ENCODE measurements at places on chromosomes 6 and 20.

DNA sequence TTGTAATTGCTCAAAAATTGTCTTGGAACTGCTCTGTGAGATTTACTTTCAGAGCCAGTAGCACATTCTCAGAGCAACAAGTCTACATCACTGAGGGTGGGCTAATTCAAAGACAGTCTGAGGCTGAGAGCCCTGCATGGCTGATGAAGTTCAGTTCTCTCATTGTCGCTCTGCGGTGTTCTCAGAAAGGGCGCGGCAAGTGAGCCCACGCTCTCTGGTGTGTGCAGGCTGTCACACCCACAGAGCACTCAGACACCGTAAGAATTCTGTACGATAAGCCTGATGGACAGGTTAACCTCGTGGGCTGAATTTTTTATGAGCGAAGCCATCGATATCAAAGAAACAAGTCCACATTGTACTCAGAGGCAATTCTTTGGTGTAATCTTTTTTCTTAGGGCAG, 557.8 kb downstream of the HACE1 start:
- DNase-seq, result no peak

DNA sequence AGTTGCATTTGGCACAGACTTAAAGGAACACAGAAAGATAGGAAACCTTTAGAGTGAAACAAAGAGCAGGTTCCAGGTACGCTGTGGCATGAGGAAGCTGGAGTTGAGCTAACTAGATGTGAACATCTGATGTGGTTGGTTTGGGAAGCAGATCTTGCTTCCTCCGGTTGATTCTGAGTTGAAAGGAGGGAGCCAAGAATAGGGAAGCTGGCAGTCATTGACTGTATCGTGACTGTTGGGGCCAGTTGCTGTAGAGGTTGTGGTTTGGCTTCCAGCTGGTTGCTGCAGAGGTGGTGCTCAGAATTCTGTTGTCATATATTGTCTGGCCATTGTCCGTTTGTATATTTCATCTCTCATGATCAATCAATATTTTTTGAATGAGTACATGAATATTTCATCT, 325.9 kb downstream of the PLCB1 start:
- no peak for DNase-seq

- DNase-seq, result no peak
Measured at GRCh38 chr6:44010411-44011349, 116.6 kb downstream of the MRPL14 start.

DNA sequence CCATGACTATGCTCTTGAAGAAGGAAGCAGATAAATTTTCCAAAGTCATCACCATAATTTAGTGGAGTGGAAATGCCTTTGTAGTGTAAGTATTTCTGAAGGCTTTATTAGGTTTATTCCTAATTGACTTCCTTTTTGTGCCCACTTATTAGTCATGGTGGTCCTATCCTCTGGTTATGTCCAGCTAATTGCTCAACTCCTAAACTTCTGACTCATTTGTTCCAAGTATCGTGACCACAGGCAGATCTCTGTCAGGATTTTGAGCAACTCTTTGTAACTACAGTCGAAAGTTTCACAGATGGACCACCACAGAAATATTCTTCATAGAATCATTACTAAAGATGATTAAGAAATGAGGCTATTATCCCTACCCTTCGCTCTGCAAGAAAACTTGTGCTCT, 315.6 kb upstream of the PTCHD4 start:
- no peak for DNase-seq

GRCh38 chr6:166075186-166075585, 92.5 kb downstream of the TBXT start:
- no peak for DNase-seq

- no peak for DNase-seq
Measured at GRCh38 chr6:151765444-151765886, 42.0 kb upstream of the ESR1 start.

DNA sequence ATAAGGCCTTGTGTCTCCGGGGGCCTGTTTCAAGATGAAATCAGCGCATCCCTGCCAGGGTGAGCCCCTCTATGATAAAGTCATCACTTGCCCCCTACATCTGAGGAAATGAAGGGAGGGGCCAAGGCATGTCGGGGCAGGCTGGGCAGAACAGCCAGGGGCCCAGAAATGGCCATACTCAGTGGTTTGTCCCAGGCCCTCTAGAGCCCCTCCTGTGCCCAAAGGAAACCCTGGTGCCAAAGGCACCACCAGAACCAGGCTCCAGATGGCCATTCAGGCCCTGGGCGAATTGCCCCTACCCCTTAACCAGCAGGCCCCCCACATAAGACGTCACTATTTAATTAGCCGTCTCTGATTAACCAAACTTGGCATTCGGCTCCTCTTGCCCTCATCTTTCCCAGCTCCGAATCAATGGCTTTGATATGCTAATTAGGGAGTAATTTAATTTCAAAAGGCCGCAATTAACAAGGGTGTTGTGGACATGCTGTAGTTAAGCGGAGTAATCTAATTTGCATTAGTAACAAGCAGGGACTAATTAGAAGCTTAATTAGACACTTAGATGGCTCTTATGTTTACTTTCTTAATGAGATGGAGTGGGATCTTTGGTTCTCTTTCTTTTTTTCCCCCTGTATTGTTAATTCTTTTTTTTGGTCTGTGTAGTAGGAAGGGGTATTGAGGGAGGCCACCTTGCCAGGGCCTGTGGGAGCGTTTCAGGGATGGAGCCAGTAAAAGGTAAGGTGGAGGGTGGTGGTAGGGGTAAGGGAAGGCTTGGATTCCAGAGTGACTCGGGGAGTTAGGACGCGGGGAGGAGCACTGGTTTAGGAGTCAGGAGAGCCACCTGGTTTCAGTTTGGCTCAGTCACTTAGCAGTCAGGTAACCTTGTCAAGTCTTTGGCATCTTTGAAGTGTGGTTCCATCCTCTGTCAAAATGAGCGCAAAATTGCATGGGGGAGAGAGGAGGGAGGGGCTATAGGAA, 9.4 kb downstream of the FOXP4 start:
- DNase-seq, result no peak

DNA sequence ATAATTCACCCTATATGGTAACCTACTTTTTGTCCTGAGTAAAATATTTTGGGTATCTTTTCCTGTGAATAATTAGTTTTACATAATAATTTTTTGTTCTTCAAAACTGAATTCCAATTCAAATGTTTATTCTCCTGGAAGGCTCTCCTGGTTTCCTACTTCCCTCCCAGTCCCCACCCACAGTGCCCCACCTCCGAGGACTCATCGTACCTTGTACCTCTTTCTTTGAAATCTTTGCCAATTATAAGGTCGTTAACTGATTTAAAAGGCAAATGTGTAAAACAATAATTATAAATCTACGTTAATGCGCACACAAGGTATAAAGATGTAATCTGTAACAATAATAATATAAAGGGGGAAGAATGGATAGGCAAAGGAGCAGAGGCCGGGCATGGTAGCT, 40.5 kb upstream of the VEGFA start:
- DNase-seq, result no peak

- no peak for DNase-seq
Measured at GRCh38 chr20:38212806-38213606, 47.5 kb downstream of the KIAA1755 start.

DNA sequence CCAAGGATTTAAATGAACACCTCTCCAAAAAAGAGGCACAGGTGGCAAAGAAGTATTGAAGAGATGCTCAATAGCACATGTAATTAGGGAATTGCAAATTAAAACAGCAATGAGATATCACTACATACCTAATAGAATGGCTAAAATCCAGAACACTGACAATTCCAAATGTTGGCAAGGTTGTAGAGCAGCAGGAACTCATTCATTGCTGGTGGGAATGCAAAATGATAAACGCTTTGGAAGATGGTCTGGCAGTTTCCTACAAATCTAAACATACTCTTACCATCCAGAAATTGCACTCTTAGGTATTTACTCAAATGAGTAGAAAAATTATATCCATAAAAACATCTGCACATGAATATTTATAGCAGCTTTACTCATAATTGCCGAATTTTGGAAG, 17.0 kb downstream of the CD93 start:
- DNase-seq, result no peak

DNA sequence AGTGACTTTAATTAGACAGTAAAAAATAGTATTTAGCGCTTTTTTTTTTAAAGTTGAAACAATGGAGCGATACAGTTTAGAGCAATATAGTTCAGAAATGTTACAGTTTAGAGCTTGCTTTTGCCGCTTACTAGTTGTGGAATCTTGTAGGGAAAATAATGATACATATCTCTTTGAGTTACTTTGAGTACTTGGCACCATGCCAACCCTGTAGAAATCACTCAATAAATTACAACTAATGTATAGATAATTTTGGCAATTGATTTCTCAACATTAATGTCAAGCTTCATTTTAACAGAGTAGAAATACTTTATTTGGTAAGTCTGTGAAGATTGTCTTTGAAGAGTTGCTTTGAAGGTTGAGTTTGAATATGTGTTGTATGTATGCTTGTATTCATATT, 27.4 kb downstream of the CDC40 start:
- no peak for DNase-seq

DNA sequence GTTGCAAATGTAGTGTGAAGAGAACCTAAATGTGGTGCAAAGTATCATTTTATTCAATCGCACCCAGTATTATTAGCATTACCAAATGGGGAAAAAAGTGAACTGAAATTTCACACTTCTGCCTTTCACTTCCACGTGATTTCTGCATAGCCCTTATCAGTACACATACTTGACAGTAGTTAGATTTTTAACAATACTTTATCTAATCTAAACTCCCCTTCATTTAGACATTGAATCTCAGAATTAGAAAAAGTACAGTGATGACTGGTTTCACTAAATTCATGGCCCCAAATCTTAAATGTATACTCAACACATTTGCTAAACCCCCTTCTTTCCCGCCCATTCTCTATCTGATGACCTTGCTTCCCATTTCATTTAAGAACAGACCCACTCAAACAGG, 14.3 kb downstream of the STX7 start:
- no peak for DNase-seq

DNA sequence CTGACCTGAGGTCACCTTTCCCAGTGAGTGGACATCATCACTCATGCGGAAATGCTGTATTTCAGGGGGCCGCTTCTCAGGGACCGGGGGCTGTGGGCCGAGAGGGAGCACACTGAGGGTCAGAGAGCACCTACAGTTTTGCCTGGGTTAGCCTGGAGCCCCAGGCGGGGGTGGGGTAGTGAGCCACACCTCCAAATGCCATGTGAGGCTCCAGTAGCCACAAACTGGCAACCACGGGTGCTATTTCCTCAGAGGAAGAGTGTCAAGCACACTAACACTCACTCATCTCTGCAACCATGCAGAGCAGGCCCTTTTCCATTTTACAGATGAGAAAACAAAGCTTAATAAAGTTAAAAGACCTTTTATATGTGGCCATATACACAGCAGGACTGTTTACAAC, 4.7 kb downstream of the EHMT2 start:
- no peak for DNase-seq

GRCh38 chr6:51337277-51337676, 518.6 kb downstream of the TFAP2B start:
- no peak for DNase-seq

GRCh38 chr6:130359736-130360135, 6.1 kb upstream of the TMEM200A start:
- DNase-seq, result no peak

DNA sequence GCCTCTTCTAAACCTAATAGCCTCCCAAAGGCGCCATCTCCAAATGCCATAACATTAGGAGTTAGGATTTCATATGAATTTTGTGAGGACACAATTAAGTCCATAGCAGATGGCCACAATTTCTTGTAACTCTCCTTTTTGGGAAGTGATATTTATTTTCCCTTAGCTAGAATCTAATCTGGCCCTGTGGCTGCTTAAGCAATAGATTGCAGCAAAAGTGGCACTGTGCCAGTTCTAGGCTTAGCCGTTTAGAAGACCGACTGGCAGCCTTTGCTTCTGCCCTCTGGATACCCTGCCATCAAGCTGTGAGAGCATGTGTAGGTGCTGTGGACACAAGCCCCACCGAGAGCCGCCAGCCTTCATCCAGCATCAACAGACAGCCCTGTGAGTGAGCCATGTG, 15.9 kb upstream of the ADGB start:
- DNase-seq, result no peak

DNA sequence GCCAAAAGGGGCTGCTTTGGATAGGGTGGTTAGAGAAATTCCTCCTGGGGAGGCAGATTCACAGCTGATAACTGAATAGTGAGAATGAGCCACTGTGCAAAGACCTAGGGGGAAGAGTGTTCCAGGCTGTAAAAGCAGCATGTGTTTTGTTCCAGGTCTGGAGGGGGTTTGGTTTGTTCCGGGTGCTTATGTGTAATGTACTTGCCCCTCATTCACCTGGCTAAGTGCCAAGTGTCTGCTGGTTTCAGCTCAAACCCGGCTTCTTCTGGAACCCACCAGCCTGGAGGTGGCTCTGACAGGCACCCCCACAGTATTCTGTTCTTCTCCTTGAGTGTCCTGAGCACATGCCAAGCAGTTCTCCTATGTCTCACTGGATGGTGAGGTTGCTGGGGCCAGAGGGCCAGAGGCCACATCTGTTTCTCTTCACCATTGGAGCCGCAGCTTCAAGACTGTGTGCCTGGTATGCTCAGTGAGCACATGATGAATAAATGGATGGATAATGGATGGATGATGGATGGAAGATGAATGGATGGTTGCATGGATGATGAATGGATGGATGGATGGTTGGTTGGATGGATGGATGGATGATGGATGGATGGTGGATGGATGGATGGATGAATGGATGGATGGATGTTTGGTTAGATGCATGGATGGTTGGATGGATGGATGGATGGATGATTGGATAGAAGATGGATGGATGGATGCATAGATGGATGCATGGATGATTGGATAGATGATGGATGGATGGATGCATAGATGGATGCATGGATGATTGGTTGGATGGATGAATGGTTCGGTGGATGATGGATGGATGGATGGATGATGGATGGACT, 227.6 kb downstream of the BMP7 start:
- no peak for DNase-seq

DNA sequence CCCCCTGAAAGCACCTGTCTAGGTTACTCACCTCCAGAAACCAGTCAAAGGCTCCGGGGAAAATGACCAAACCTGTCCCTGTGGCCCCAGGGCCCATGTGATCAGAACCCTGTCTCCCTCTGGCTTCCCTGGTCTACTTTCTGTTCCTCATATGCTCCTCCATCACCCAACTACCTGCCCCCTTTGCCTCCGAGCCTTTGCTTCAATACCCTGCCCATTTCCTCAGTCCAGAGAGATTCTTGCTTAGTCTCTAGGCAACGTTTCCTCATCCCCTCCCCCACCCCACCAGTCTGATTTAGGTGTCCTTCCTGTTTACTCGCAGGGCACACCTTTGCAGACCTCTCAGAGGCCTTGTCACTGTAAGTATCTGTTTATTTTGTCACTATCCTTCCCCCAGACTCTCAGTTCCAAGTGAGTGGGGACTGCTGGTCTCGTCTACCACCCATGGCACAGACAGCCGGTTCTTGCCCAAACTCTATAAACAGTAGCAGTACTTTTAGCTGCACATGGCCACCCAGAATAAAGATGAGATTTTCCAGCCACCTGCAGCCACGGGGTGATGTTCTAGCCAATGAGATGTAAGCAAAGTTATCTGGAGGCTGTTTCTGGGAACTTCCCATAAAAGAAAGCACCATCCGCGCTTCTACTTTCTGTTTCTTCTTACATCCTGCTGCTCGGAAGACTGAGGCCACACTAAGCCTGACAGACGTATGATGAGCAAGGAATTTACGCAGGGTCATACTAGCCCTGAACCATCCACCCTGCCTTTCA, 13.3 kb downstream of the ELOVL5 start:
- no peak for DNase-seq
